ENCODE measurements at places on chromosomes 11 and 22.

- DNase-seq = no peak
Observed at GRCh38 chr11:116276051-116277044, 496.4 kb downstream of the BUD13 start.

- no peak for DNase-seq
Observed at GRCh38 chr11:129658526-129658867, 157.2 kb upstream of the TMEM45B start.

DNA sequence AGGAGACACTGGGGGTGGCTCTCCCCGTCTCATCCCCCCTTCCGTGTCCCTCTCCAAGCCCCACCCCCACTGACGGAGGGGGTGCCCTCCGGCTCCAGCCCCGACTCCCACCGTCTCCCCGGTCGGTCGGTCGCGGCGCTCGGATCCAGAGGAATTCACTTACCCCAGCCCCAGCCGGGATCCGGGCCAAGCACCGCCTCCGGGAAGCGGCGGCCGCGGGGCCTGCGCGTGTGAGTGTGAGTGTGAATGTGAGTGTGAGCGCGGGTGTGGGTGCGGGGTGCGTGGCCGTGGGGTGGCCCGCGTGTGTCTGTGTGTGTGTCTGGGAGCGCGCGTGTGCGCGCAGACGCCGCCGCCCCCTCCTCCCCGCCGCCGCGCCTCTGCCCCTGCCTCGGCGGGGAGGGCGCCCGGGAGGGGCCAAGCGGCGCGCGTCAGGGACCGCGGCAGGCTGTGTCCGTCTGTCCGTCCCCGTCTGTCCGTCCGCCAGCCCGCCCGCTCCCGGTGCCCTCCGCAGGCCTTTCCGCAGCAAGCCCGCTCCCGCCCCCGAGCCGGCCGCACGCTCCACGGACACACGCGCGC lies at the start of gene ELFN2:
TSS of gene ELFN2 (minus strand) at position 345 of the 576 bp plus-strand sequence. CDS start 51,945 bp downstream, outside the sequence.
- DNase-seq = no peak

- no peak for DNase-seq
Observed at GRCh38 chr11:124832571-124832970, 32.4 kb upstream of the MSANTD2 start.

DNA sequence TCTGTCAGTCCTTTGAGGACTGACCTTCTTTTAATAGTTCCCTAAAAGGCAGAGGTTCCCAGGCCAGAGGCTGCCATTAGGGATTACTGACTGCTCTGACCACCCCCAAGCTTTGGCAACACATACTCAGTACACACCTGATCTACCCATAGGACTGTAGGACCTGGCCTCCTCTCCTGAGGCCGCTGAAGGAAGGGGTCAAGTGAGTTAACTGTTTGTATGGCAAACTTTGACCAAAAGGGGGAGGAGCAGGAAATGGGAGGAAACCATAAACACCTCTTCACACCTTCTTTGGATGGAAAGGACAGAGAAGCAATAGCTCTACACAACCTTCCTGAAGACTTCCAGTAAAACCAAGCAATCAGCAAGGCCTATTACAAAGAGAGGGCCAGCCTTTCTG lies 104.0 kb downstream of the APOL5 start:
- no peak for DNase-seq

DNA sequence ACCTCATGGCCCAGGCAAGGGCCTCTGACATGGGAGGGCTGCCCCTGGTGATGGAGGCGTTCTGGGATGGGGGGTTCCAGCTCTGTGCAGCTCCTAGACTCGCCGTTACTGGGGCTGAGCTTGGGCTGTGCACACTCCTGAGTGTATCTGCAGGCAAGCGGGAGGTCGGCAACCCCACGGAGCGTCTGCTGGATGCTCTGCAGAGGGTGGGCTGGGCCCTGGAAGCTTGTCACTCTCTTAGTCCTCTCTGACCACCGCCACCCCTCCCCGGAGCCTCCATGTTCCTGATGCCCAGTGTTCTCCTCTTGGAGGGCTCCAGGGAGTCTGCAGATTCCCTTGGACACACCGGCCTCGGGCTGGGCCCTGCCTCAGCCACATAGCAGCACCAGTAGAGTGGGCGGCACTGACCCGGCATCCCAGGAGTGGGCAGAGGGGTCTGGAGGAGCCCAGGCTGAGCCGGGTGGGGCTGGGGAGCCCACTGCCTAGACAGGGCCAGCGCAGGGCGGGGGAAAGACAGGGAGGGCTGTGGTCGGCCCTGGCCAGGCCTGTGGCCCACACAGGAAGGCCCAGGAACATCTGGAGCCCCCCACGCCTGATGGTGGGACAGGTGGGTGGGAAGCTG lies 20.6 kb upstream of the MUC5B start:
- no peak for DNase-seq
